Esophagus squamous epithelium (tissue), 5 donors: ENCODE measurements at places on chromosomes 12 and 14.

DNA sequence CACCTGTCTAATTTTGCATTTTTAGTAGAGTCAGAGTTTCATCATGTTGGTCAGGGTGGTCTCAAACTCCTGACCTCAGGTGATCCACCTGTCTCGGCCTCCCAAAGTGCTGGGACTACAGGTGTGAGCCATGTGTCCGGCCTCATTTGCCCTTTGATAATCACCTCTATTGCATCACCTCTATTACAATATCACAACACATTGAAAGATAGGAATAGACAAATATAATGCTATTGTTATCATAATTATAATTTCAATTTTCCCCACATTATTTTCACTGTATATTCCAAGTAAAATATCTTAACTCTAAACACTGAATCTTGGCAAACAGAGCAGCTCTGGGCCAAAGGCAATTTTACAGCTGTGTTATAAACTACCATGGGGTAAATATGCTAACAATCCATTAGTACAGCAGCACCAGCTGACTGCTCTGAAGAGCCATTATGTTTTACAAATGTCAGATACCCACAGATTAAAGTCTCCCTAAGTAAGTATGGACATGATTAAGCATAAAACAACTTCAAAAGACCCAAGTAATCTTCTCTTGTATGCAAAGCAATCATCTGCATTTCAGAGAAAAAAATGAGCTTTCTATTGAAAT lies 173.2 kb downstream of the MED13L start:
- H3K27ac ChIP-seq, result no peak overlapping the region
- no peaks in the 10 kb centered on the region for H3K27me3 ChIP-seq
- no peak for DNase-seq
- H3K4me1 ChIP-seq, result no peaks in the 10 kb centered on the region

DNA sequence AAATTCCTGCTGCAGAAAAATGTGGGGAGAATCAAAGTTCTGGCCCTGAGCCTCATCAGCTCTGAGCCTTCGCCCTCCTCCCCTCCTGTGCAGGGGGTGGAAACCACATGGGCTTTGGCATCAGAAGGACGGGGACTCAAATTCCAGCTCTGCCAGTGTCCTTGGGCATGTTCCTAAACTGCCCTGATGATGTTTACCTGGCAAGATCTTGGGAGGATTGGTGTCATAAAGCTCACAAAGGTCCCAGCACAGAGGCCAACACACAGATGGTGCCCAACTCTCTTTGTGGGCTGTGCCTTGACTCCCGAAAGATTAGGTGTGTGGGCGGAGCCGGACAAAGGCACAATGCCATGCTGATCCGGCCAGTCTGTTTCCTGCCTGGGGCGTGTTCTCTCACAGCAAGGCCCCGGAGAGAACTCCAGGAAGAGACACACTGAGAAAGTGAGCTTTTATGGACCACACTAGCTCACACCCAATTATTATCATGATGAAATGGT lies 20.5 kb upstream of the CLMN start:
- peak overlapping the region; percentile 55 for H3K27ac ChIP-seq
- no peak overlapping the region for H3K4me3 ChIP-seq
- H3K36me3 ChIP-seq, result no peaks in the 10 kb centered on the region
- peaks cover 8% of the 10 kb centered on the region for H3K4me1 ChIP-seq
- no peak for DNase-seq

DNA sequence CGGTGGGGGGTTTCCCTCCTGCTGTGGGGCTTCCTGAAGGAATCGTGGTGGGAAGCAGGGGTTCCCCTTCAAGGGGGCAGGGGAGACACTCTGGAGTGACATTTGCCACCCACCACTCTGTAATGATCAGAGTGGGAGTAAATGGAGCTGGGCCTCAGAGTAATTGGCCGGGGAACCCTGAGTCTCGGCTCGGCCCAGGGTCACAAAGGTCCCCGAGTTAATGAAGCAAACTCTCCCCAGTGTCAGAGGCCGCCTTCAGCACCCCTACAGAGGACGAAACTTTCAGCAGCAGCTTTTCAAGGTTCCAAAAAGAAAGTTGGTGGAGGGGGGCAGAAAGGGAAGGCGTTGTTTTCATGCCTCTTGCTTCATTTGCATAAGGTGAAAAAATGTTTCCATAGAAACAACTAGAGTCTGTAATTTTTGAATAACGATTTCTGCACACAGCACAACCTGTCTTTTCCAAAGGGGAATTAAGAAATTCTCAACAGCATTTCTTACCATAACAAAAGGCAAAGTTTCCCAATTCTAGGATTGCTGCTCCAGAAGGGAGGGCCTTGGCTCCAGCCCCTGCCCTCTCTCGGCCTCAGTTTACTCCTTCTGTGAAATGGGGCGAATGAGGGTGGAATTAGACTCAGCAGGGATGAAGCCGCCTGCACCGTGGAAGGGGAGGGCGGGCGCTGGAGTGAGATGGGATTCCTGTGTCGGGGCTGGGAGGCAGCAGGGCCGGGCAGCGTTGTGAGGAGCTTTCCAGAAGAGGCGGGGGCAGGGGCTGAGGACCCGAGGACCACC lies 67.0 kb upstream of the BEGAIN start:
- H3K4me1 ChIP-seq, result peaks cover 5% of the 10 kb centered on the region
- H3K4me3 ChIP-seq, result no peak overlapping the region
- no peaks in the 10 kb centered on the region for H3K36me3 ChIP-seq
- DNase-seq, result no peak
- no peak overlapping the region for H3K27ac ChIP-seq

- H3K4me3 ChIP-seq, result no peak overlapping the region
- no peaks in the 10 kb centered on the region for H3K27me3 ChIP-seq
- no peak for DNase-seq
- H3K4me1 ChIP-seq, result peaks cover 7% of the 10 kb centered on the region
- H3K36me3 ChIP-seq, result no peaks in the 10 kb centered on the region
Measured at GRCh38 chr14:38994731-38995130, 108.3 kb downstream of the SEC23A start.

- no peak for DNase-seq
- peaks cover 75% of the 10 kb centered on the region for H3K4me1 ChIP-seq
- no peak overlapping the region for H3K4me3 ChIP-seq
- H3K36me3 ChIP-seq, result no peaks in the 10 kb centered on the region
Measured at GRCh38 chr14:61358554-61359226, 37.3 kb downstream of the PRKCH start.

GRCh38 chr12:45388545-45388944 lies 172.7 kb downstream of the ANO6 start:
- H3K36me3 ChIP-seq, result no peaks in the 10 kb centered on the region
- no peak for DNase-seq
- H3K4me3 ChIP-seq, result no peak overlapping the region
- H3K4me1 ChIP-seq, result peaks cover 2% of the 10 kb centered on the region
- H3K27me3 ChIP-seq, result no peaks in the 10 kb centered on the region

GRCh38 chr14:34087571-34087970 lies 136.7 kb upstream of the EGLN3 start:
- no peaks in the 10 kb centered on the region for H3K36me3 ChIP-seq
- no peaks in the 10 kb centered on the region for H3K4me1 ChIP-seq
- DNase-seq, result no peak
- no peak overlapping the region for H3K4me3 ChIP-seq

DNA sequence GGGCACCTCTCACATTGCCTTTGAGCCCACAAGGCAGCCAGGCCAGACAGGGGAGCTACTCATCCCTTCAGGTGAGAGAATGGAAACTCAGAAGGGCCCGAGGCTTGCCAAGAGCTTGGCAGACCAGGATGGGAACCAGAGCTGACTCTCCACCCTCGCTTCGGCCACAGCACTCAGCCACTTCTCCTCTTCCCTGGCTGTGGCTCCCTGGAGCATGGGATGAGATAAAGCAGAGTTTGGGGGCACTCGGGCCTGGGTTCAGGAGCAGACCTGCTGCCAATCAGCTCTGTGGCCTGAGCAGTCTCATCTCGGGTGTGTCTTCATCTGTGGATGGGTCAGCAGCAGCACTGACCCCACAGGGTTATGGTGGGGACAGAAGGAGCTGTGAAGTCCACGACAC lies 20.0 kb upstream of the CCDC85C start:
- H3K4me3 ChIP-seq, result no peak overlapping the region
- H3K4me1 ChIP-seq, result no peaks in the 10 kb centered on the region
- no peak for DNase-seq
- H3K36me3 ChIP-seq, result no peaks in the 10 kb centered on the region
- no peak overlapping the region for H3K27ac ChIP-seq

DNA sequence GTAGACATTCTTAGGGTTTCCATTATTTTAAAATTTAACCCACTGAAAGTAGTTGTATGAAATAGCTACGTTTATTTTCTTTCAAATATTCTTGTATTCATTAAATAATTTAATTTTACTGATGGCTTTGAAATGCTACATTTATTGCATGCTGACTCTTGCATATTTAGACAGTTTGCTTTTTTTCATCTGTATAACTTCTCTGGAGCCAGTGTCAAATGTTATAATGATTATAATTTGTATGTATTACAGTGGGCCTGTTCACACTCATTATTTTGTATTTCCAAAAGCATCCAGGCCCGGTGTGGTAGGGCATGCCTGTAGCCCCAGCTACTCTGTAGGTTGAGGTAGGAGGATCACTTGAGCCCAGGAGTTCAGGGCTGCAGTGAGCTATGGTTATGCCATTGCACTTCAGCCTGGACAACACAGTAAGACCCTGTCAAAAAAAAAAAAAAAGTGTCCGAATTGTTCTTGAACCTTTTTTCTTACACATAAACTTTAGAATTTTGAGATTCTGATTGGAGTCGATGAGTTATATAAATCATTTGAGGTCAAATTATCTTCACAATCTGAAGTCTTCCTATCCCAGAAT lies 905 bp downstream of the ZNF84 start:
- H3K27ac ChIP-seq, result peak overlapping the region; percentile 99
- no peaks in the 10 kb centered on the region for H3K4me1 ChIP-seq
- DNase-seq, result no peak
- no peaks in the 10 kb centered on the region for H3K27me3 ChIP-seq
- H3K4me3 ChIP-seq, result peak overlapping the region; percentile 78

GRCh38 chr12:76420222-76420621 lies 72.0 kb upstream of the BBS10 start:
- H3K4me3 ChIP-seq, result no peak overlapping the region
- H3K4me1 ChIP-seq, result peaks cover 10% of the 10 kb centered on the region
- H3K36me3 ChIP-seq, result no peaks in the 10 kb centered on the region
- peak overlapping the region; percentile 72 for H3K27ac ChIP-seq

DNA sequence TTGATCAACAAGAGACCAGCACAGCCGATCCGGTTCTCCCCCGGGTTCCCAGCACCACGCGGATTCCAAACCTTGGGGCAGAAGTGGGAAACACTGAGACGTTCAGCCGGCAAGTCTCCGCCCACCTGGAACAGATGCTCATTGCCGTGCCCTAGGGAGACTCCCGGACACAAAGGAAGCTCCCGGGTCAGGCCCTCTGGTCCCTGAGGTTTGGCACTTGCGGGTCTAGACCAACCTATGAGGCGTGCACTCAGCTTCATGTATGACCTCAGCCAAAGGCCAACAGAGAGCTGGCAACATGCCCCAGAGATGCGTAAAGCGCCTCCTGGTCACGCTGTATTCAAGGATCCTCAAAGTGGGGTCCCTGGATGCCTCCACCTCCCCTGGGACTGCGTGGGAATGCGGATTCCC lies 2.5 kb downstream of the RIMBP2 start:
- peak overlapping the region; percentile 38 for H3K4me3 ChIP-seq
- H3K27ac ChIP-seq, result no peak overlapping the region
- DNase-seq, result no peak
- H3K27me3 ChIP-seq, result no peaks in the 10 kb centered on the region

- peak within 1 kb of the TSS; percentile 97 for H3K4me3 ChIP-seq
- DNase-seq, result peak; percentile 94
- H3K36me3 ChIP-seq, result peaks cover 5% of the 10 kb centered on the region
- H3K4me1 ChIP-seq, result peaks cover 23% of the 10 kb centered on the region
- H3K27ac ChIP-seq, result peak within 1 kb of the TSS; percentile 98
Measured at GRCh38 chr14:58298477-58299400, at the start of gene ARID4A. TSS of gene ARID4A (plus strand) at chr14:58298555. CDS start at chr14:58299855, 1,300 bp downstream.

GRCh38 chr14:75022655-75023054 lies 19.9 kb downstream of the EIF2B2 start:
- no peaks in the 10 kb centered on the region for H3K27me3 ChIP-seq
- H3K4me3 ChIP-seq, result no peak overlapping the region
- H3K4me1 ChIP-seq, result peaks cover 3% of the 10 kb centered on the region
- H3K36me3 ChIP-seq, result peaks cover 96% of the 10 kb centered on the region
- H3K27ac ChIP-seq, result no peak overlapping the region
- DNase-seq, result no peak

DNA sequence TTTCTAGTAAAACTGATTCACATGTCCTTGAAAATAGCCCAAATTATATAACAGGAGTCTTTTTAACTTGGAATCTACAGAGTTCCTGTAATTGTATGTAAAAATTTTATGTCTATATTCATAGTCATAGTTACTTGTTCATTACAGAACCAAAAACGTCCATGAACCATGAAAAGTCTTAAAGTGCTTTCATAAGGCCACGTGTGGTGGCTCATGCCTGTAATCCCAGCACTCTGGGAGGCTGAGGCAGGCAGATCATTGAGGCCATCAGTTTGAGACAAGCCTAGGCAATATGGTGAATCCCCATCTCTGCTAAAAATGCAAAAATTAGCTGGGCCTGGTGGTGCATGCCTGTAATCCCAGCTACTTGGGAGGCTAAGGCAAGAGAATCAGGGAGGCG lies 48.4 kb downstream of the GALNT4 start:
- H3K27ac ChIP-seq, result no peak overlapping the region
- DNase-seq, result no peak
- no peak overlapping the region for H3K4me3 ChIP-seq
- no peaks in the 10 kb centered on the region for H3K4me1 ChIP-seq

GRCh38 chr14:96574633-96575632 lies 72.8 kb downstream of the PAPOLA start:
- H3K36me3 ChIP-seq, result no peaks in the 10 kb centered on the region
- peaks cover 14% of the 10 kb centered on the region for H3K4me1 ChIP-seq
- no peak overlapping the region for H3K4me3 ChIP-seq
